ENCODE measurements at places on chromosomes 3 and 15.
A peak's percentile ranks its signal among the peaks of the same experiment; 100 is the strongest.

GRCh38 chr3:48685293-48685602 is 467 bp downstream of the NCKIPSD start:
- no peak for DNase-seq

DNA sequence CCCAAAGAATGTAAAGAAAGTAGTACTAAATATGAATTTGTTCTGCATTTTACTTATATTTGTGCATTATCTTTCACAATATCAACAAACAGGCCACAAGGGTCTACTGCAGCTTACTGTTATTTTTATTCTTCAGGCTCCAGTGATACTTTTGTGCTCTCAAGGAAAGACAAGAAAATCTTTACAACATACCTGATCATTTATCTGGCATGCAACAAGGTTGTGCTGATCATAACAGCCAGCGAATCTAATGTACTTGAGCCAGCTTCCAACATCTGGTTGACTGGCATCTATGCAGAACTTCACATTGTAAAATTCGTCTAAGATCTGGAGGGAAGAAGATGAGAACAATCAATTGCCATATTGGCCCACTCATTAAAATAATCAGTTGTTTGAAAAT is 520.0 kb downstream of the MECOM start:
- no peak for DNase-seq

DNA sequence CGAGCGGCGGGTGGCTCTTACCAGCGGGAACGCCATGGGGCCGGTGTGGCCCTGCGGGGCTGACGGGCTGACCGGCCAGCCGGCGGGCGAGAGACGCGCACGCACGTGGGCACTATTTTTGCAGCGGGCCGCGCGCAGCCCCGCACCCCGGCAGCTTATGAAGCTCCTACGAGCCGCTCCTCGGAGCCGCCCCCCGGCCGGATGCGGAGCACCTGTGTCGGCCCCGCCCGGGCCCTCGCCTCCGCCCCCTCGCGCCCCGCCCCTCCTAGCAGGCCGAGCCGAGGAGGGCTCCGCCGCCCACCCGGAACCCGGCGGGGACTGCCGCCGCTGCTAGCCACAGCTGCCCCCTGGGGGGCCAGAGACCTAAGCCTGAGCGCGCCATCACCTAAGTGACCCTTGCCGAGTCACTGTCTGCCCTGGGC is 683 bp upstream of the CPEB1 start:
- DNase-seq: peak; percentile 54

- DNase-seq: peak; percentile 17
Measured at GRCh38 chr15:100438570-100438969, 90.2 kb downstream of the CERS3 start.

DNA sequence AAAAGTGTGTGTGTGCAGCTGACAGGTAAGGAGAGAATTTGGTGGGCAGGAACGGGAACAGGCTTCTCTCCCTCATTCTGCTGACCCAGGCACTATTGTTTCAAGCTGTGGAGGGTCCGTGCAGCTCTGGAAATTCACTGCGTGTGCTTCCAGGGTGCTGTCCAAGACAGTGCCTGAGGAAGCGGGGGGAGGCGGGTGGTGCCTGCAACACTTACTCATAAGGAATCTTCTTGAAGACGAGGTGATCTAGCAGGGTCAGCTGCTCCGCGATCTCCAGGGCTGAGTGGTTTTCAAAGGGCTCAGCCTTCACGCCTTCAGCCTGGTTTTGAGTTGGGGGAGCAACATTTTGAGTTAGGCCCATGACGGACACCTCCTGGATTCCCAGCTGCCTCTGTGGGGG is 46.6 kb upstream of the CTSH start:
- DNase-seq: no peak

DNA sequence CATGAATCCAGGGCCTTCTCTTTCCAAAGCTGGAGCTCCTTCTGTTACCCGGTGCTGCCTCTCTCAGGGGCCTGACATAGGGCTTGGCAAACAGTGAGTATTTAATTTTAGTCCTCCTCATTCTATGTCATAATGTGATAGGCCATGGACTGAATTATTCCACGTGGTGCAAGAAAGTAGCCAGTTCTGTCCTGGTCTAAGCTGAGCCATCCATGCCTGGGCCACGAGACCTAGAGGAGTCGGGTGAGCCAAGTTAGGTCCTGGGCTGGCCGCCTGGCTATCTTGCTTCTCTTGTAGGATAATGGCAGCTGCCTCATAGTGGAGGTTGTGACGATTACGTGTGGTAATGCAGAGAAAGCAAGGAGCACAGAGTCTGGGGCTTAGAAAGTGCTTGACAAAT is 170.6 kb downstream of the FAM43A start:
- DNase-seq: no peak

DNA sequence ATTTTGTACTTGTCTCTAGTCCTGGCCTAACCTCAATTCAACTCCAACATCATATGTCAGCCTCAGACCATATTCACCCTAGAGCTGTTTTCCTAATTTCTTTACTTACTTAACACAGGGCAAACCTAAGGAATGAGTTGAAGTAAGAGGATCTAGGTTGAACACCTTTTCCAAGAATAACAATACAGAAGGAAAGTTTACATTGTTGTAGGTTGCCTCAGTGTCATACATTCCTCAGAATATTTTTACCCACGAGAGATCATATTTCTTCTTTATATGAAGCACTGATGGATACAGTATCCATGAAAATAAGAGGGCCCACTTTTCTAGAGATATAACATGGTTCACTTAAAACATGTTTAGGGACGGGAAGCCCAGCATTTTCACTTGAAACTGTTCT is 369.5 kb downstream of the CNTN6 start:
- no peak for DNase-seq

DNA sequence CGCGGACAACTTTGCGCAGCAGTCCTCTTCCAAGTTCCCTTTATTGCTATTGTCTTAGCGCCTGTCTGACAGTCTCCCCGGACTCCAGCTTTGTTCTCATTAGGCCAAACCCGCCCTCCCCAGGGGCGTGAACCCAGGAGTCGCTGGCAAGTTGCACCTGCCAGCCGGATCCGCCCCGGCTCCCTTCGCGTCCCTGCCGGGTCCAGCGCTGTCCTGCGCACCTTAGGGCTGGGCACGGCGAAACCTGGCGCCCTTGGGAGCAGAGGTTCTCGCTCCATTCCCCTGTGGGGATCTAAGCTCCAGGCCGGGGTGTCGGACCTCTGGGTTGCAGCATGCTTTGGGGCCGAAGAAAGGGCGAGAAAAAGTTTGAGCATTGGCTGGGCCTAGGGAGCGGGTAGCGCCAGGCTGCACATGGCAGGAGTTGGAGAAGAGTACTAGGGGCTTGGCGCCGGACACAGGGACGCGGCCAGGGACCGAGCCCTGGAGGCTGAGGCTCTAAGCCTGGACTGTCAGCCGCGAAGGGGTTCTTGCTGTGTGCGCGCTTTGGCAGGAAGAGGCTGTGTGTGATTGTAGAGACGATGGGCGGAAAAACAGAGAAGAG is 335.1 kb upstream of the THRB start:
- DNase-seq: no peak

DNA sequence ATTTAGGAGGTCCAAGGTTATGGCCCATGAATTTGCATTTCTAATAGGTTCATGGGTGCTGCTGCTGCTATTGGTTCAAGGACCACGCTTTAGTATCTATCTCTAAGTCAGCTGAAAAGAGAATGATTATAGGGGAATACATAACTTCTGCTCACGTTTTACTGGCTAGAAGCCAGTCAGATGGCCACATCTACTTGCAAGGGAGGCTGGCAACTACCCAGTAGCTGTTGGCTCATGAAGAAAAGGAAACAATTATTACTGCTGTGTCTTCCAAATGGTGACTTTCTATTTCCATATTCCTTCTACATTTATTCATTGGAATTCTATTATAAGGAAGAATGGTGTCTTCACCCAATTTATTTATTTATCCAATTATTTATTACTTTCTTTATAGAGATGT is 54.2 kb downstream of the SLC25A36 start:
- no peak for DNase-seq

- DNase-seq: no peak
Measured at GRCh38 chr3:28198974-28199373, 42.4 kb upstream of the CMC1 start.

DNA sequence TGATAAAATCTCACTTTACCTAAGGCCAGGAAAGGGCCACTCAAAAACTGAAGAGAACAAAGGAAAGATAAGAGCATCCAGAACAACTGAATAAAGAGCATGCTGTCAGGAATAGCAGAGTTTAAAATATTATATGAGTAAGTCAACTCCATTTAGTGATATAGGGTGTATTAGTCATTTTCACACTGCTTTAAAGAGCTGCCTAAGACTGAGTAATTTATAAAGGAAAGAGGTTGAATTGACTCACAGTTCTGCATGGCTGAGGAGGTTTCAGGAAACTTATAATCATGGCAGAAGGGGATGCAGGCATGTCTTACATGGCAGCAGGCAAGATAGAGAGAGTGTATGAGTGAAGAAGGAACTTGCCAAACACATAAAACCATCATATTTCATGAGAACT is 778.0 kb upstream of the NECTIN3 start:
- no peak for DNase-seq

GRCh38 chr3:80983753-80984152 is 777.7 kb downstream of the GBE1 start:
- DNase-seq: no peak

GRCh38 chr15:67887776-67888175 is 47.9 kb upstream of the RNU6-1 start:
- no peak for DNase-seq

- no peak for DNase-seq
Measured at GRCh38 chr3:105022813-105023212, 343.9 kb upstream of the ALCAM start.

- no peak for DNase-seq
Measured at GRCh38 chr3:110332629-110333028, 739.0 kb upstream of the NECTIN3 start.

DNA sequence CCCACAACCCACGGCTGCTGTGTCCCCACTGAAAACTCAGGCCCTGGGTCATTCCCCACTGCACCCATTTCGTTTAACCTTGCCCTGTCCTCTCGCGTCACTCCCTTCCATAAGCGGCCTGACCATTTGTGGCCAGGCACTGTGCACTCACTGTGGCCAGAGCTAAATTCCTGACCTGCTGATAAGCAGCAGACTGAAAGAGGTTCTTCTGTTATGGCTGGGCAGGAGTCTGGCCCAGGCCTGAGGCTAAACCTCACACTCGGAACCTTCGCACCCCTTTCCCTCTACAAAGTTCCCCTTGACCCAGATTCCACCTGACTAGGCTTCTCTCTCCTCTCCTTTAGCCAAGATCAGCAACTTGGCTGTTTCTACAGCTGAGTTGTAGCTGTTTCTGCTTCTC is 62.3 kb downstream of the ADAMTS17 start:
- no peak for DNase-seq

- DNase-seq: no peak
Measured at GRCh38 chr3:87359826-87360225, 83.4 kb upstream of the POU1F1 start.

GRCh38 chr3:122681974-122682409 is 1.4 kb downstream of the PARP14 start:
- no peak for DNase-seq

- DNase-seq: no peak
Measured at GRCh38 chr3:139811331-139811730, 123.7 kb upstream of the CLSTN2 start.

GRCh38 chr3:15591242-15591641 is 10.1 kb downstream of the HACL1 start:
- no peak for DNase-seq

- DNase-seq: no peak
Measured at GRCh38 chr3:106184540-106185457, 316.0 kb upstream of the CBLB start.

GRCh38 chr15:27575521-27575920 is 523.6 kb downstream of the OCA2 start:
- DNase-seq: no peak

DNA sequence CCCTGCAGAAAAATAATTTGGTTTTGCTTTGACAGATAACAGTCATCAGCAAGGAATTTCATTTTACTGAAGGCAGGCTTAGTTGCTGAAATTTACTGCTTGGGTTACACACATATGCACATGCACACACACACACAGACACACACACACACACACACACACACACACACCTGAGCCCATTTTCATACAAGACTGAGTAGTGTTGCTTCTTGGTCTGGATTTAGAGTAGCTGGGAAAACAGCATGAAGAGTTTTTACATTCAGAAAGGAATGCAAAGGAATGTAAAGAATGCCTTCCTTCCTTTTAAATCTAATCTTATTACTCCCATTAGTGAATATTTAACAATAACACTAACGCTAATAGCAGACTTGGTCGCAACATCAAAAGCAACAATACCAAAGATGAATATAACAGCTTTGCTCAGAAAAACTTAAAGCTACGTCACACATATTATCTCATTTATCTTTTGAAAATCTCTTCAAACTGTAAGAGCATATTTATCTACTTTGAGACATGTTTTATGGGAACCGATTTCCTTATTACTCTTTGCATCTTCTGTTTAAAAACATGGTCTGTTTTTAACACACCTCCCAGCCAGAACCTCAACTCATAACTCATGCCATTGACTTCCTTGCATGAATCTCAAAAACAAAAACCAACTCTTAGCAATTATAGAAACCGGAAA is 32.5 kb downstream of the RFTN1 start:
- no peak for DNase-seq

GRCh38 chr3:126211569-126211968 is 31.2 kb upstream of the ALDH1L1 start:
- DNase-seq: no peak

DNA sequence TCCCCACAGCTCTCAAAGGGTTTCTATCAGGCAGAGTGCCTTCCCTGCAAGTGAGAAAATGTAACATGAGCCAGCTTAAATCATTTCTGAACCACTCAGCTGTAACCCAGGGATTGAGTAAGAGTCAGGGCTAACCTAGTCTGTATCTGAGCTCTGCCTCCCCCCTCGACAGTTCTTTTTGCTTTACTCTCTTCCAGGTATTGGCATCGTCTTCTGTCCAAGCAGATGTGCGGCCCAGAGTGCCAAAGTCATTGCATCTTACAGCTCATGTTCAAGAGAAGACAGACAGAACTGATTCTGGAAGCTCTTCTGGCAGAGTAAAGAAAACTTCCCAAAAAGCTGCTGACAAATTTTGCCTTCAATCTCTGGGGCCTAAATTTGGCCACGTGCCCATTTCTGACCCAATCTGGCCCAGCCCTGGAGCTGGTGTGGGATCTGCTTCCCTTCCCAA is 74.8 kb downstream of the ABHD5 start:
- no peak for DNase-seq

DNA sequence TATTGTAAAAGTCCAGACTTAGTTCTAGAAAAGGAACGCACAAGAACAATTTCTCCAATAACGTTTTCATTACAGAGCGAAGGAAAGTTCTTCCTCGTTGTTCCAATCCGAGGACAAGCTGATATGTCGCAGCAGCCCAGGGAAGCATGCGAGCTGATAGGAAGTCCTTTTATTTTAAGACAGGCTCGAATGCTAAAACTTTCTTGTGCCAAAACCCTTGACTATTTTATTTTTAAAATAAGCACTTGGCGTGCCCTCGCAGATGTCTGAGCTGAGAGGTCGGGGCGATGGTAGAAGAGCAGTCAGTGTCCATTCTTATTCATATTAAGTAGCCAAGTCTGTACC is 433 bp upstream of the MITF start:
- DNase-seq: no peak

DNA sequence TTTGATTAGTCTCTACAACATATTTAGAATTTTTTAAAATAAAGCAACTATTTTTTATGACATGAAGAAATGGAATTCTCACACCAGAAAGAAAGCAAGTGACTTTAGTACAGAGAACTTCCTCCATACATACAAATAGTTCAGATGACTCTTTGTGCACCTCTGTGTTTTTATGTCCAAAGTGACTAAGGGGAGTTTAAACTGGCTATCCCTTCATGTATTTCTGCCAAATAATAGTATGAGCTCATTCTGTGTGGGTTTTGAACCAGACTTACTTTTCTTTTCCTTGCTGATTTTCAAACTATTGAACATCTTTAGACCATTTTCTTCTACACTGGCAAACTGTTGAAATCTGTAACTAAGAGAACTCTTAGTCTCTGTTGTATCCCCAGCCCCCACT is 196.3 kb downstream of the EPHA3 start:
- no peak for DNase-seq
